H7 (cell line): ENCODE measurements at places on chromosomes 2 and 18.

DNA sequence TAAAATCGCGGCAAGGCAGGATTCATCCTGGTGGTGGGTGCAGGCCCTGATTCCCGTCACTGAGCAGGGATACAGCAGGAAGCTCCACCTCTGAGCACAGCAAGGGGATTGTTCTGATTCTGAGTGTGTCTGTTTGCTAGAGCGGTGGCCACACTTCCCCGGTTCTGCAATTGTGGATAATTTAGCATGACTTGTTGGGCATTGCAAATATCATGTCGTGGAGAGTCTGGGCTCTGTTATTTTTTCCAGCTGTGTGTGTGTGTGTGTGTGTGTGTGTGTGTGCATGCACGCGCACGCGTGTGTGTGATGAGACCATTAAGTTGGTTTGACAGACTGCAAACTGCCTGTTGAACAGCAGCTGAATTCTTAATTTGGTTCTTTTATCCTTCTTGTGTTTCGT lies 4.1 kb upstream of the TMEM18 start:
- DNase-seq: no peak

- DNase-seq: no peak
Measured at GRCh38 chr2:67522148-67522547, 125.0 kb downstream of the ETAA1 start.

GRCh38 chr2:67459761-67460160 lies 62.6 kb downstream of the ETAA1 start:
- DNase-seq: no peak

DNA sequence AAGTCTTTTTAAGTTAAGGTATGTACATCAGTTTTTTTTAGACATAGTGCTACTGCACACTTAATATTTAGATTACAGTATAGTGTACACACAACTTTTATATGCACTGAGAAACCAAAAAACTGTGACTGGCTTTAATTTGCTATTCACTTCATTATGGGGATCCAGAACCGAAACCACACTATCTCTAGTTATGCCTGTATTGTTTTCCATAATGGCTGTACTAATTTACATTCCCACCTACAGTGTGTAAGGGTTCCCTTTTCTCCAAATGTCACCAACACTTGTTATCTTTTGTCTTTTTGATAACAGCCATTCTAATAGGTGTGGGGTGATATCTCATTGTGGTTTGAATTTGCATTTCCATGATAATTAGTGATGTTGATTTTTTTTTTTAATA lies 213.4 kb upstream of the CCDC150 start:
- DNase-seq: no peak

- DNase-seq: peak; percentile 33
Measured at GRCh38 chr2:239277401-239278085, 123.3 kb downstream of the HDAC4 start.

DNA sequence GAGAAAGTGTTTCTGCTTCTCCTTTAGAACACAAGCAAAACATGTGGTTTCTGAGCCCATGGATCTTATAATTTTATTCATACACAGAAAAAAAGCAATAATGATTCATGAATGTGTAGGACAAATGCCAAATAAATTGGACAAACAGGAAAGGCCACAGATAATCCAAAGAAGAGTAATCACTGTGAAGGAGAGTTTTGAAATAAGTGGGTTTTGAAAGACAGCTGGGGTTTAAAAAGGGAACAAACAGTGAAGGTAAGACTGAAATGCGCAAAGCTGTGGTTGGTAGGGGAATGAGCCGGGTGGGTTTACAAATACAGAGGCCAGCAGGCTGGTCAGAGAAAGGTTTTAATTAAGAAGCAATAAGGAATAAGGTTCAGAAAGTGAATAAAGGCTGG lies 50.0 kb upstream of the MBOAT2 start:
- DNase-seq: no peak

GRCh38 chr2:212912445-212913103 lies 238.8 kb downstream of the IKZF2 start:
- no peak for DNase-seq

- peak; percentile 64 for DNase-seq
Measured at GRCh38 chr2:132037527-132038178, 124.1 kb downstream of the ANKRD30BL start.

- peak; percentile 40 for DNase-seq
Measured at GRCh38 chr2:88537640-88538039, 85.1 kb upstream of the FOXI3 start.

GRCh38 chr2:117774716-117775115 lies 39.8 kb upstream of the DDX18 start:
- DNase-seq: no peak

DNA sequence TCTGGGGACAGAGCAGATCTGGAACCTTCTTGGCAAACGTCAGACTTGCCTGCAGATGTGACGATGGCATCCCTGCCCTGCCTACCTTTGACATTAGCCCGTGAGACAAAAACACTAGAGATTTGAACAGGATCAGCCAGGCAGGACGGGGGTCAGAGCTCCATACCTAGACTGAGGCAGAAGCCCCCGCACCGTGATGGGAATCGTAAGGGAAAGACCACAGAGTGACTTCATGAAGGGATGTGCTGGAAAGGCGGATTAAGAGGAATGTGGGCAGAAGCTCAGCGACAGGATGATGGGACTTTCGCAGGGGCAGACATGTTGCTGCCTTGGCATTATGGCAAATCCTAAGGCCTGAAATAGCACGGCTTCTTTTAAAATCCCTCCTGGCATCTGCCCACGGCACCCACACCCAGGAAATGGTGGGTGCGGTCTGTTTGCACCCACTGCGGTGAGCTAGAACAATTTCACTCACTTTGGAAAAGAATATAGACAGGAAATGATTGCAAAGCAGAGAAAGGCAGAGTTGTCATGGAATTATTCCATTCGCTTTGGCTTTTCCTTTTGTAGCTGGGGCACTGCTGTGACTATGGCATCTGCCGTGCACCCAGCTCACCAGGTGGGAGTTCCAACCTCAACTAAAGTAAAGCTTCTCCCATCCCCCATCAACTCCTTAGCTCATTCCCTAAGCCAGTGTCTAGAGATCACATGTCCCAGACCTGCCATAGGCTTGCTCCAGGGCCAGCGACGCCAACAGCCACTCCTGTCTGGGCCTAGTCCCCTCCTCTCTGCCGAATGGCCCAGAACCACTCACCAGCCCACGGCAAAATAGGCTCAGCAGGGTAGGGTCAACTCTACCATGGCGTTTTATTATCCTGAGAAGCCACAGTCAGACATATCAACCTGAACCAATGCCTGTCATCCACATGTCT lies 112.7 kb upstream of the NPAS2 start:
- no peak for DNase-seq

- DNase-seq: no peak
Measured at GRCh38 chr2:64796926-64797325, 143.2 kb upstream of the SERTAD2 start.

GRCh38 chr18:62426191-62426488 lies 96.7 kb upstream of the ZCCHC2 start:
- no peak for DNase-seq
